ENCODE measurements at places on chromosomes 6 and 20.

DNA sequence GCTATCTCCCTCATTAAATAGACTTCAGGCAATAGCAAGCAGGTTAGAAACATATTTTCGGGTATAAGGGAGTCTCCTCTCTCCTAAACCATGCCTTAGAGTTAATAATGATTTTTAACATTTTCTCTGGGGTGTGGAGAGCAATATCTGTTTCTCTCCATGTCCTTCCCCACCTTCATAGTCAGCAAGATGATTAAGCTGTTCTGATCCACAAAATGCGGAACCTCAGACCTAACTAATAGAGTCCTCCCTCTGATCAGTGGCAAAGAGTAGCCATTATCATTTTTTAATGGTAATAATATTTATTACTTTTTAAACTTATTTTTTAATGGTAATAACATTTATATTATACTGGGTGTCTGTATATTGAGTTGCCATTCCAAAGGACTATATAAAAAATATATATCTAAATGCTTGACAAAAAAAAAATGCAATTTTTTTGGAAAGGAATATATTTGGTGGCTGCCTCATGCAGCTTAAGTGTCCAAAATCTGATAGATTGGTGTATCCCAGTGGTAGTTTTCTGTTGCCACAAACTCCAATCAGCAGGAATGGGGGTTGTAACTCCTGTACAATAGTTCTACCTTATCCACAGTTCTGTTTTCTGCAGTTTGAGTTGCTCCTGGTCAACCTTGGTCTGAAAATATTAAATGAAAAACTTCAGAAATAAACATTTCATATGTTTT is 14.0 kb upstream of the BTN3A2 start:
- no peak for DNase-seq

GRCh38 chr6:108598305-108598863 is 37.7 kb downstream of the FOXO3 start:
- DNase-seq = no peak

DNA sequence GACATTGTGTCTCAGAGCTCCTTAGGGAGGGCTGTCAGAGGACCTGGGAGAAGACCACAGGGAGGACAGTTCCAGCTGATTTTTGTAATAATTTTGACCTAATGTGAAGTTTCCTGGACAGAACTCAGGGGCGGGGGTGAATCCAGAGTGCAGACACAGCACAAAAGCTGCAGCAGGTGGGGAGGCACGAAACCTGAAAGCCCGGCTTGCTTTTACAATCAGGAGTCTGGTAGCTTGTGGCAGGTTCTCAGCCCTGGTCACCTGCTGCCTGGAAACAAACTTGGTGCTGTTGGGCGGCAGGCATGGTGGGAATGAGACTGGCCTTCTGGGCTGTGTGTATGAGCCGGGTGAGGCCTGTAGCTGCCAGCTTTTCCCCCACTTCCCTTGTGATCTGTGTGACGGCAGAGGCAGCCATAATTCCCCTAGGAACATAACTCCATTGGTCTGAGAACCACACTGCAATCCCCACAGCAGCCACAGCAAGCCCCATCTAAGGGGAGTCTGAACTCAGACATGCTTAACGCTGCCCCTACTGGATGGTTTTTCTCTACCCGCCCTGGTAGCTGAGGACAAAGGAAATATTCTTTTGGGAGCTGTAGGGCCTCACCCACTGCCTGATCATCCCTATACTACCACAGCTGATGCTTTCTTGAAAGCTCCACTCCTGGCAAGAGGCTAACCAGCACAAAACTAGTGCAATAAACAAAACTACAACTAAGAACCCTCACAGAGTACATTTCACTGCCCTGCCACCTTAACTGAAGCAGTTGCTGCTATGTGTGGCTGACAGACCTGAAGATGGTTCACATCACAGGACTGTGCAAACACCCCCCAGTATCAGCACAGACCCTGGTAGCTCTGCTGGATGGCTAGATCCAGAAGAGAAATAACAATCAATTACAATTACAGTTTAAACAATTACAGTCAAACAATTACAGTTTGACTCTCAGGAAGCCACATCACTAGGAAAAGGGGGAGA is 1055.1 kb upstream of the GJE1 start:
- peak; percentile 42 for DNase-seq

GRCh38 chr6:141110481-141110880 is 1022.2 kb upstream of the GJE1 start:
- no peak for DNase-seq

GRCh38 chr20:1013566-1014340 is 11.6 kb upstream of the RSPO4 start:
- DNase-seq = no peak

GRCh38 chr6:4703382-4703781 is 72.8 kb upstream of the CDYL start:
- DNase-seq = no peak

DNA sequence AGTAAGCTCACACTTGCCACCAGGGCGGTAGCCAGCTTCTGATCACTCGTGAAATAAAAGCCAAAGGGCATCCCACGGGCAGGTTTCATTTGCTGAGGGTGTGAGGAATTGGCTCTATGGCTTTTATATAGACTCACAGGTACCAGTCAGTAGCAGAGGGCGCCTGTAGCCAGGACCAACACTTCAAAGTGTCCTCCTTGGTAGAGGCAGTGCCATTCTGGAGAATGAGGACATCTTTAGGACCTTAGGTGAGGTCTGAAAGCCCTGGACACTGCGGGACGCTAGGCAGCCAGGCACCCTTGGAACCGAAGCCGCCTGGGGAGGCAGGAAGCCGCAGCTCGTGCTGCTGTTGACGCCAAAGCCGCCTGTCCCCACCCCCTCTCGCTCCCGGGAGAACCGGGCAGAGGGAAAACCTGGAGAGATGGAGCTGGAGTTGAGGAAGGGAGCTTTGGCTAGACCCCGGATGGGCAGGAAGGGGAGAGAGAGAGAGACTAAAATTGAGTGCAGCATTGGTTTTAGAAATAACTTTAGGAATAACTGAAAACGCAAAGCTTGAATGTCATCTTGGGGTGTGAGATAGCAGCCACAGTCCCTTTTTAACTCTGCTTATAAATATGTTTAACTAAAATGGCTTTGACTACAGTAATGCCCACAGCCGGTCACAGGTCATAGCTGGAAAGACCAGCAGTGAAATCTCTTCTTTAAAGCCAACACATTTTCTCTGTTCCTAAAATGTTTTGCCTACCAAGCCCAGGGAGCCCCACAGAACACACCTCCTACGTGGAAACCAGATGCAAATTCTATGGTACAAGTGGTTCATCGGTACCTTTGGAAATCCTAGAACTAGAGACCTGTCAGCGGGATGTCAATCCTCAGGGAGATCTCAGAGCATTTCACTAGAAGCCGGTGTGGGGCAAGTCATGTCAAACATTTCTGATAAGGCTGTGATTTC is 128.5 kb upstream of the CDYL start:
- DNase-seq = peak; percentile 3

DNA sequence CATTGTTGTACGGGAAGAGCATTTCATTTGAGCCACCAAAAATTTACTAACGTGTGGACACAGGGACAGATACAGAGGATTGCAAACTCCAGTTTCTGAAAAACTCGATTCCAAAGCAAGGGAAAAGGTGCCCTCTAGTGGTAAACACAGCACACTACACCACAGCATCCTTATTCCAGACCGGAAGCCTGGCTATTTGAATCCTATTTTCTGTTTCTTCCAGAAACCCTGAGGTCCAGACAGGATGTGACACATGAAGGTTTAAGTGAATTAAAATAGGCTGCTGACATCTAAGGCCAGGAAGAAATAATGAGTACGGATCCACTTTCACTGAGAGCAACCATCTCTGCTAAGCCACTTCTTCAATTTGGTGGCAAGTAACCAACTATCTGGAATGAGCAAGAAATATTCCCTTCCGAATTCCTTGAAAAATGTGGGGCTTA is 31.8 kb upstream of the GMPR start:
- peak; percentile 52 for DNase-seq

GRCh38 chr20:44614525-44614924 is 32.1 kb downstream of the PKIG start:
- no peak for DNase-seq

- DNase-seq = no peak
Observed at GRCh38 chr6:322259-322930, 30.1 kb downstream of the DUSP22 start.

- no peak for DNase-seq
Observed at GRCh38 chr20:63702036-63702665, 5.6 kb downstream of the ARFRP1 start.

GRCh38 chr20:370977-371754 is 9.4 kb upstream of the TRIB3 start:
- no peak for DNase-seq

DNA sequence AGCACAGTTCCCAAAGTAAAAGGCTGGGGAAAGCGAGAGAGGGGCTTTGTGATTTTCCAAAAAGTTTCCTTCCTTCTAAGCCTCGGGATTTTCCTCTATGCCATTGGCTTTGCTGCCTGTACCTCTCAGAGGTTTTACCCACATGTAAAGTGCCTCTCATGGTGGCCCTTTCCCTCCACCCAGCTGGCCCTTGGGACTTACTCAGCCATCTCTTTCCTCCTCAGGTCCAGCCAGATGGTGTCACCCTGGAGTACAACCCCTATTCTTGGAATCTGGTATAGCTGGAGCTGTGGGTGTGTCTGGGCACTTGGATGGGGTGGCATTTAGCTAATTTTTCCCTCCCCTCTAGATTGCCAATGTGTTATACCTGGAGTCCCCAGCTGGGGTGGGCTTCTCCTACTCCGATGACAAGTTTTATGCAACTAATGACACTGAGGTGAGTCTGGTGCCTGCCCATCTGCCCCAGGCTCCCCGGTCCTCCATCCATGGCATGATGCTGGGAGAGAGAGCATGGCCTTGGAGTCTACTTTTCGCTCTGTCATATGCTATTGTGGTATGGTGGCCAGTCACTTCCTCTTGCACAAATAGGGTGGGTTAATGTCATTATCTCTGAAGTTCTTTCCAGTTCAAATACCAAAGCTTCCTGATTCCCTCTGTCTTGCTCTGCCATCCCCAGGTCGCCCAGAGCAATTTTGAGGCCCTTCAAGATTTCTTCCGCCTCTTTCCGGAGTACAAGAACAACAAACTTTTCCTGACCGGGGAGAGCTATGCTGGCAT is 1.1 kb downstream of the CTSA start:
- DNase-seq = no peak

- DNase-seq = no peak
Observed at GRCh38 chr6:108877046-108877751, 29.0 kb downstream of the ARMC2 start.

DNA sequence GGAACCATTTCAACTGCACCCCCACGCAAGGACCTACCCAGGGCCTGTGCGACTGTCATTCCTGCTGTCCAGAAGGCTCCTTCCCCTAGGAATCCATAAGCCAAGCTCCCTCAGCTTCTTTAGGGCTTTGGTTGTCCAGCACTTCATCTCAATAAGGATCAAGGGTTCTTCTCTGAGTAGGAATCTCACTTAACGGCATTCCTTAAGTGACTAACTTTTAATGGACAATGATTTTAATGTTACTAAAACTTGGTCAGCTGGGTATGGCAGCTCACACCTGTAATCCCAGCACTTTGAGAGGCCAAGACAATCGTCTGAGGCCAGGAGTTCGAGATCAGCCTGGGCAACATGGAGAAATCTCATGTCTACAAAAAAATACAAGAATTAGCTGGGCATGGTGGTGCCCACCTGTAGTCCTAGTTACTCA is 13.4 kb downstream of the UBE2V1 start:
- DNase-seq = no peak

DNA sequence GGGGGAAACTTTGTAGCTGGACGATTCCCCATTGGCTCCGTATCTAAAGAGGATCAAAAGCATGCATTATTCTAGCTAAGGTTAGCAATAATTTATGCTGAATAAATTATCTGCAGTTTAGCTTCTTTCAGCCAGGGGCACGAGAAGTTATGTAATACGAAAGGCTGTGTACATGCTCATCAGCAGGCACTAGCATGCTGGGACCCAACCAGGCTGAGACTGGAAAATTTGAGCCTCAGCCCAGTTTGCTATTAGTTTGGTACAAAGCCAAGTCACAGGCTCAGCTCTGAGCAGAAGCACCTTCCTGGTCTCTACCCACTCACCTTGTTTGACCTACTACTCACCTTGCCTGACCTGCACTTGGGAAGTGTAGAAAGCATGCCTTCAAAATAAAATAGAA is 328.1 kb upstream of the ARID1B start:
- DNase-seq = no peak

- no peak for DNase-seq
Observed at GRCh38 chr6:119347466-119348095, 2.0 kb downstream of the MAN1A1 start.

- no peak for DNase-seq
Observed at GRCh38 chr6:165443462-165443861, 134.1 kb upstream of the C6orf118 start.

GRCh38 chr20:64100566-64100888 is 6.8 kb downstream of the NPBWR2 start:
- no peak for DNase-seq

DNA sequence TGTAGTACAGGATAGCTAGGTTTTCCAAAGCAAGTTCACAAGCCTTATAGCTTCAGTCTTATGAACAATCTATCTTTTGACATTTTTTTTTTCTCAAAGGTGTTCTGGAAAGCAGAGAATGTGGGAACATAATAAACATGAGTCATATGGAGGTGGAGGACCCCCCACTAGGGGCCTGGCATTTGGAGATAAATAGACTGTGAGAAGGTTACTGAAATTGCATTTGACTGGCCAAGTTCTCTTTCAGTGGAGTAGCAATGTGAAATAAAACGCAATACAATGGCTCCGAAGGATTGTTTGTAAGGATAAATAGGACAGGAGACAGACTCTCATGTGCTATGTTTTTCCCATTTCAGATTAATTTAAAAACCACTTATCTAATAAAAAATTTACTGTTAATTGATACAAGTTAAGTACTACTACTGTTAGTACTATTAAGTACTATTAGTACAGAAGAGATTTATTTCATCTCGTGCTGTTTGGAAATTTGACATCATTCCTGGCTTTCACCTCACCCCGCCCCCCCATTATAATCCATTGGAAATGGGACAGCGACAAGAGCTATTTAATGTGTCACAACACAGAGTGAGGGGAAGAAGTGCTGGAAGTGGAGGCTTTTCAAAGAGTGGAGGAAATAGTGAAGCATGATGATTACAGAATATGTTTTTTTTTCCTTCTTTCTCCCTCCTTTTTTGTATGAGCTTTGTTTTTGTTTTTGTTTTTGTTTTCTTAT is 122.6 kb upstream of the ID4 start:
- DNase-seq = no peak

DNA sequence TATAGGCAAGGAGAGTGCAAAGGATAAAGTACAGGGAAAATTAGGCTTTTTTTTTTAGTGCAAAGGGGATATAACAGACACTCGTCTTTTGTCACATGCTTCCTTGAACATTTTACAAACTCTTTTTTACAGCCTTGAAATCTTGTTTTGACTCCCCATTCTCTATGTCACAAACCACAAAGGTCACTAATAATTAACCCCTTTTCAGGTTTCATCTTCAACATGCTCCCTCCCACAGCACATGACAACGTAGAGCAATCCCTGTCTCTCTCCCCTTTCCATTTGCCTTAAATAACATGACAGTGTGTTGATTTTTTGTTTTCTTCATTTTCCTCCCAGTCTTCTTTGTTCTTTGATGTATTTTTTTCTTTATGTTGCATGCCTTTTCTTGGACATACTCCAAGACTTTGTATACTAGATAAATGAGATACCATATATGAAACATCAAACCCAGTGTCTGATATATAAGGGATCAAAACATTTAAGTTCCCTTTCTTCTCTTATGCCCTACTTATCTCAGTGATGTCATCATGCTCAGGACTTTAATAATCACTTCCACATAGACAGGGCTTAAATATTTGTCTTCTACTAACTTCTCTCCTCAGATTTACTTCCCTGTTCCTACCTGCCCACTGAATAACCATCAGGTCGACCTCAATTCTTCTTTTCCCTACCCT is 378.7 kb upstream of the HSF2 start:
- DNase-seq = no peak

- no peak for DNase-seq
Observed at GRCh38 chr6:125558907-125559306, 190.5 kb upstream of the HEY2 start.

- no peak for DNase-seq
Observed at GRCh38 chr20:17910828-17911294, 57.7 kb downstream of the SNX5 start.
